ENCODE measurements at places on chromosomes 5 and 9.

- no peak for DNase-seq
These were observed 822 bp downstream of the RASEF start for GRCh38 chr9:83061990-83062650.

DNA sequence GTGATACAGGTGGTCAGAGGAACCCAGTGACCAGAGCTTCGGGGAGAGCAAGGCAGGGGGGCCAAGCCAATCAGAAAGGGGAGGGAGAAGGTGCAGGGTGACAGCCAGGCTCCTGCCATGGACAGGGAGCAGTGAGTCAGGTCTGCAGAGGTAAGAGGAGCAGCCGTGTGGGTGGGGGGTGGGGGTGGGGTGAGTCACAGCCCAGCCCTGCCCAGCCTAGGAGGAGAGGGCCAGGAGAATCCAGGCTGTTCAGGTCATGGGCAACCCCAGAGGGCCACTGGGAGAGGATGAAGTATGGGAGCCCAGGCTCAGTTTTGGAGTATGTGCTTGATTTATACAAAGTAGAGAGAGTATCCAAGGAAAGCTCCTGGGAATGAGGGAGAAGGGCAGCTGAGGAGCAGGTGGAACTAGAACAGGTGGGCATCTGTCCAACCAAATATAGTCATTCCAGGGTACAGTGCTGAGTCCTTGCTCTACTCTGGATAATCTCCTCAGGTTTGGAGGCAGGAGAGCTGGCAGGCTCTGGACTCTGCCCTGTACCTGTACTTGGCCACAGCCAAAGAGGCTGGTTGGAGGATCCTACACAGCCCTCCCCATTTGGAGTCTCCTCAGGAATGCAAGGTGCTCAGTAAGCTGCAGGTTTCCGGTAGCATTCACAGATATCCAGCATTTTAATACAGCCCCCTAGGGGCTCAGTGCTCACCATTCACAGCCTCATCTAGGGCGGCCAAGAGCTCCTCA lies 1.6 kb downstream of the HBEGF start:
- no peak for DNase-seq

- no peak for DNase-seq
These were observed 573.6 kb upstream of the ARRDC3 start for GRCh38 chr5:91956738-91957137.

DNA sequence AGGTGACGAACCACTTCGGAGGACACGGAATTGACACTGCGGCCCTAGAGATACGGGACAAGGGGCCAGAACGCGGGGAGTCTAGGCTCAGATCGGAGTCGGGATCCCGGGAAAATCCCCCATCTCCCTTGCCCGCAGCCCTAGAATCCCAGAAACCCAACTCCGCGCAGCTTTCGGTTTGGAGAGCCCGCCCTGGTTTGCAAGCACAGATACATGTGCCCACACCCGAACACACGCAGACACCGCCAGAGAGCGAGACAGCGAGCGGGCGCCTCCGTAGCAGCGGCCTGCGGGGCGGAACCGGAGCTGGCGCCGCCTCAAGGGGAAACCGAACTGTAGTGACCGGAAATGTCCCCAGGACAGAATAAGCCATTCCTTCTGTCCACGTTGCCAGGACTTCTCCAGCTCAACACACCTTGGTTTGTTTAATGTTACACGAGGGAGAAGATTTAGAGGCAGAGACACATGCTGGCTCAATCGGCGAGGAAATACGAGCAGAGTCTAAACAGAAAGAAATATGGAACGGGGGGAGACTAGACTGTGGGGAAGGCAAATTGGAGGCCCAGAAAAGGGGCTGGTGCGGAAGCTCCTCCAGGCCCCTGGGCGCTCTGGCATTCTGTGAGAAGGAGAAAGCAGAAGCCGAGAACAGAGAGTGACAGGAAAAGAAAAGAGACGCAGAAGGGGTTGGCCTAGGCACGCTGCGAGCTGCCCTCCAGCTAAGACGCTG lies 2.9 kb upstream of the PAX5 start:
- no peak for DNase-seq

GRCh38 chr5:178453224-178453623 lies 137.0 kb downstream of the COL23A1 start:
- no peak for DNase-seq

DNA sequence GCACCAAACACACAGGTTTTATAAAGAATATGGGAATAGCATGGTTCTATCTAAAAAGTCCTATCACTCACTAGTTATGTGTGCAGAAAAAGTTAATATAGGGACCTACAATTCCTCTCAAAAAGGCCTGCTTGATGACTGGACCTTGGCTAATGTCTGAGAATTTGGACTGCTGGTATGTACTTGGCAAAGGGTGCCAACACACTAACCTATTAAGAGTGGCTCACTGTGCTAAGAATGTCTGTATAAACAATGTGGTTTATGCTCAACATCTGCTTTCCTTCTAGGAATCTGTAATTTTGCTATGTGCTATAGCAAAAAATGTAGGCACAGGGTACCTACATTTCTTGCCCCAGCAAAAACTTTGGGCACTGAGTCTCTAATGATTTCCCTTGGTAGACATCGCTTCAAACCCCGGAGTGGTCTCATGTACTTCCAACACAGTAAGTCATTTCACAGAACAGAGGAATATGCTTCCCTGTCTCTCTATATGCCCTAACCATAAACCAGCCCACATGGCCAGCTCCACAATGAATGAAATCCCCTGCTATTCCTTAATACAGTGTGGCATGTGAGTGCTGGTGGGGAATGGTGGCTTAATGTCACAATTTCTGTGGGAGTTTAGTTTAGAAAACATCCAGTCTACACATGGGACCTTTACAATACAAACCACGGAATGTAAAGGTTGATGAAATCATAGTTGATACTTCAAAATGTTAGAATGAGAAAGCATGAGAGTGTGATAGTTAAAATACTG lies 101.7 kb downstream of the UBAP2 start:
- no peak for DNase-seq

DNA sequence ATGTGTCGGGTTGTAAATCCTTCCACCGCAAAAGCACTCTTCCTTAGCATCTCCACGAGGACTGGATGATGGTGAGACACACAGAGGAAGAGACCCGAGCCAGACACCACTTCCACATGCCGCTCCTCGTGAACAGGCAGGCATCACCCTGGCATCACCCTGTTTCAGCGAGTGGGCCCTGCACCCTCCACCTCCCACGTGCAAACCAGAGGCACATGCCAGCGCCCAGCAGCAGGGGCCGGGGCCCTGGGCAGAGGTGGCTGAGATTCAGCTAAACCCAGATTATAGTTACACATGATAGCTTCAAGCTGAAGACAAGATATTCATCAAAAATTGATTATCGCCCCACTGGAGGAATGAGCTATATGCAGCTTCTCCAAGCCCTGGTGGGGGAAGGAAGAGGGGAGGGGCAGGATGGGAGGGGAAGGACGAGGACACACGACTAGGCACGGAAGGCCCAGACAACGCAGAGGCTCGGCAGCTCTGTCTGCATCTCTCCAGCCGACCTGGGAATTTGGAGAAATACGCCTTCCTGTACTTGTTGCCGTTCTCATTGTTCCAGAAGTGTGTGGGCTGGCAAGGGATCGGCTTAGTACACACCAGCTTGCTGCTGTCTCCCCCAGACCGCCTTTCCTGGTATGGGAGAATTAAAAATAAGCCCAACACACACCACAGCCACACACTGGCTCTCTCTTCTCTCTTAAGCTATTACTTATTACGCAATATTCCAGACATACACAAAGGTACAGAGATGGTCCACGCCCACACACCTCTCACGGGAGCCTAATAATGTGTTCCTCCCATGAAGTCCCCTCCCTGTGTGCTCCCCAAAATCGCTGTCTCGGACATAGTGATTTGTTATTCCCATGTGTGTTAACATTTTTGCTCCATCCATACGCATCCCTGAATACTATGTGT lies 50.4 kb upstream of the ZNF354A start:
- DNase-seq: no peak

DNA sequence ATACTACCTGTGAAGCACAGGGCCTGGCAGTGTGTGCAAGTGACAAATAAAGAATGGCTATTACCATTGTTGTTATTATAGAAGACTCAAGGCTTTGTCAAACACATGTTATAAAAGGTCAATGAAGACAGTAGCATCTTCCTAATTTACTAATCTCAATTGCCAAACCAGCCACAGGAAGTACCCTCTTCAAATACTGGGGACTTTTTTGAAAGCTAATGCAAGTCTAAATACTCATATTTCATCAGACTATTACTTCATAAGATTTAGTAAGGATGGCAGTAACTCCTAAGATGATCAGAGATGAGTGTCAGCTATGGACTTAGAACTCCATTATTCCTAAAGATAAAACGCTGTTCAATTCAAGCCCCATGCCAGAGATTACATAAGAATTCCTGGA lies 43.0 kb downstream of the GNAQ start:
- DNase-seq: no peak

All from stimulated activated CD4-positive, alpha-beta T cell treated with anti-CD3 and anti-CD28 coated beads, Interleukin-1b, Interleukin-23, amount 100 ng/mL, for 24 hours (primary cell).